ENCODE measurements at places on chromosomes 7 and 10. TPM values are rescaled to one million over a fixed set of nuclear protein-coding genes. Genes with fewer than 3 reads are reported as not detected.
A peak's percentile ranks its signal among the peaks of the same experiment; 100 is the strongest.

DNA sequence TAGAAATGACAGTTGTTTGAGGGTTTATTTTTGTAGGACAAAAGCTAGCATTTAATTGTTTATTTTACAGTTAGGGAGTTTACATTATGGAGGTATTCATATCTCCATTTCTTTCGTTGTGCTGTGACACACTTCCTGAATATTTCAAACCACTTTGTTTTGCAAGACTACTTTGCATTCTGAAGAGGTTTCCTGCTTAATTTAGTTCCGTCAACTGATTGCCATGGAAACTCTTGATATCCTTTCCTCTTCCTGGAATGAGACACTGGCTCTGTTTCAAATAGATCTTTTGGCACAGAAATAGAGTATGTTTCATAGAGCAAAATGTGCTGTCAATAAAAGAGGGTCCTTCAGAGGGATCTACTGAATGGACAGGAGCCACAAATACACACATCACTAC lies 159.5 kb upstream of the AGR3 start:
- no peak for DNase-seq

GRCh38 chr10:31318382-31318853 lies 598 bp upstream of the ZEB1 start:
- DNase-seq: peak; percentile 24

DNA sequence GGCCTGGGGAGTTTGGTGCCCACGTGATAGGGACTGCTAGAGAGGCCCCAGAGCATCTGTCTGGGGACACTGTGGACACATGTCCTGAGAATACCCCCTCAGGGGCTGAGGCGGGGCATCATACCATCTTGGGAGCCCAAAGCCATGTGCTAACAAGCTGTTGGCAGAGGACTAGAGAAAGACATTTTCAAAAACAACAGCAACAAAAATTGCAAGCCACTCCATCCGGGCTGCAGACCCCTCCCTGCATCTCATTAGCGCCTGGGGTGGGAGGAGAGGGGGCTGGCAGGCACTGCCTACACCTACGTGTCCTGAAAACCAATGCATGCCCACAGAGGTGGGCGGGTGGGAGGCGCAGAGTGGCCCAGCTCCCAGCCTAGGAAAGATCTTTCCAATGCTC lies 507.4 kb upstream of the PODXL start:
- no peak for DNase-seq

Gene INSYN2A
- total RNA-seq: 0.09 TPM

DNA sequence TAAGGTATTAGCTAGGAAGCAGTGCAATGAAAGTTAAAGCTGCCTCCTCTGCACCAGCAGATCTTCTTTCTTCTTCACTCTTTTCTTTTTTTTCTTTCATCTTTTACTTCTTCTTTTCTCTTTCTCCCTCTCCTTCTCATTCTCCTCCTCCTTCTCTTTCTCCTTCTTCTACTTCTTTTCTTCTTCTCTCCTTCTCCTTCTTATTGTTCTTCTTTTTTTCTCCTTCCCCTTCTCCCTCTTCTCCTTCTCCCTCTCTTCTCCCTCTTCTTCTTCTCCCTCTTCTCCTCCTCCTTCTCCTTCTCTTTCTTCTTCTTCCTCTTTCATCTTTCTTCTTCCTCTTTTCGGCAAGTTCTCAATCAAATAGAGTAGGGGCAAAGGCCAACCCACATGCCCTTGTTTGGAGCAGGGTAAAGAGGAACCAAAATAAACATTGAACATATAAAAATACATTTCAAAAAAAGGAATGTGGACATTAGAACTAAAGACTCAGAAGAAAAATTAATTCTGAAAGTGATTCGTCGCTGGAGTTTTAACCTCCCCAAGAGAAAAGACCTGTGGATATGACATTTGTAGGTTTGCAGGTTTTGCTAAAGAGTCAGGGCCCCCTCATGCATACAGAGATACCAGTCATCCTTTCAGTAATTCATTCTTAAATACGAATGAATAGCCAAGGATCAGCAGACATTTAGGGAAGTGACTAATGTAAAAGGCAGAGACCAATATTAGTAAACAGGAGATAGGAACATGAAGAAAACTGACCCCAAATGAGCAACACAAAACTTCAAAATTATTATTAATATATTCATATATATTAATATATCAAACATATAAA lies 93.0 kb upstream of the RSU1 start:
- no peak for DNase-seq

Gene RSPH10B
- total RNA-seq: 0.54 TPM

DNA sequence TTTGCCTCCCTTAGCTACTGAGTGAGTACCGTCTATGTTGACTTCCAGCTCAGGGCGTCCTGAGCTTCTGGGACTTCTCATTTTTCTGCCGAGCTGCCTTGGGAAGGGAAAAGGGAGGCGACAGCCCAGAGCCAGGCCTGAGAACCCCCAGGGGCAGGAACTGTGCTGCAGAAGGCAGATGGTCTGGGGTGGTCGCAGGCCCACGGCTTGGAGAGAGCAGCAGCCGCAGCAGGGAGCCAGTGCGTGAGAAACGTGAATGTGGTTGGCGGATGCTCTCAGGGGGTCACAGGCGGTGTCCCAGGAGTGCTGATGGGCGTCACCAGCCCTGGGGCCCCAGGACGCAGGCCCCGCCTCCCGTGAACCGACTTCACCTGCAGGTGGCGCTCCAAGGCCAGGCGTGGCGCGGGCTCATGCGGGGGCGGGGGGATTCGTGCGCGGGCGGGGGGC lies 9.2 kb upstream of the PWWP2B start:
- DNase-seq: peak; percentile 75

Gene CYP2C19
- total RNA-seq: not detected

GRCh38 chr10:50416881-50417280 lies 165.6 kb upstream of the ASAH2 start:
- no peak for DNase-seq

GRCh38 chr7:36276428-36277248 lies 113.0 kb upstream of the ANLN start:
- no peak for DNase-seq

GRCh38 chr10:5670662-5671375 lies 4.4 kb upstream of the ASB13 start:
- DNase-seq: no peak

DNA sequence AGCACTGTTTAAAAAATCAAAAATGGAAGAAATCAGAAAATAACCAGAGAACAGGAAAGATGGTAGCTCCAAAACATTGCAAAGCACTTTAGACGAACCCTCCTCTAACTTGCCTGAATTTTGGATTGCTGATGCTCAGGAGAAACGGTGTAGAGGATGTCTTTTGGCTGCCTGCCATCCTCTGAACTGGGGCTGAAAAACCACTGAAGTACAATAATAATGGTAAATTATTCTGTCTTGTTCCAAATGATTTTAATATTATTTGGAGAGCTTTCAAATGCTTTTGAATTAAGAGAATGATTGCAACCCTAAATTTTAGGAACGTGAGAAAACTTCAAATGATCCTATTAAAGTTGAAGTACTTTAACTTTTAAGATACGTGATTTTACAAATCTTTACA lies 167.3 kb upstream of the SLC13A1 start:
- DNase-seq: no peak

- DNase-seq: no peak
Measured at GRCh38 chr7:96400001-96400400, 78.1 kb upstream of the SLC25A13 start.

DNA sequence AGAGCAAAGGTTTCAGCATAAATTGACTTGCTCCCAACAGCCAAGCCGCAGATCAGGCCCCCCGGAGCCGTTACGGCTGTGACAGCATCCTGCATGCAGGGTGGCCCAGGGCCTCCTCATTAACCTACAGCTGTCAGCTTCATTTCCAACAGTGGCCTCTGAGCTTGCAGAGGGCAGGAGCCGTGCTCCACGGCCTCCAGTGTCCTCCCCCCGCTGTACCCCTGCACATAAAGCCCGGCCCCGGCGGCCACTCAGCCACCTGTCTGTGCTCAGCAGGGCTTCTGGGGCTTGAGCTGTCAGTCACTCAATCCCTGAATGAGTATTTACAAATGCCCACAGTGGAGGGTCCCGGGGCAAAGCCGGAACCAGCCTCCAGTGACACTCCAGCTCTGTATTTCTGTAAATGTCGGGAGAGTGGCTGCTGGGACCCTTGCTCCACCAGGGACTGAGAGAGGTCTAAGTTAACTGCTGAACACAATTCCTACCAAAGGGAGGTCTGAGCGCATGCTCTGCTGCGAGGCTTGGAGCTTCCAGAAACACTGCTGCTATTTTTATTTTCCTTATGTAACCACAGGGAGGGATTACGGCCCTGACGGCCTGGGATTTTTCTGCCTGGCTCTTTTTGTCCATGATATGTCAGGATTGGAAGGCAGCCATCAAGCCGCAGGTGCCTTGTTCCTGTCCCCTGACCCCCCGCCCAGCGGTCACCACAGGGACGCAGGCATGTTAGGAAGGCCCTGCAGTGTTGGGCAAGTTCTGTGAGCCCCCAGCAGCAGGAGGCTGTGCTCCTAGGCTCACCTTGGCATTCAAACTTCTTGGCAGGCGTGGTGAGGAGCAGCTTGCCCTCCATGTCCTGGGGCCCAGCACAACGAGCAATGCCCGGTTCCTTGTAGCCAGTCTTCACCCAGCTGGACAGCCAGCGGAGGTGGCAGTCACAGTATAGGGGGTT lies 165.0 kb downstream of the SLIT1 start:
- no peak for DNase-seq

DNA sequence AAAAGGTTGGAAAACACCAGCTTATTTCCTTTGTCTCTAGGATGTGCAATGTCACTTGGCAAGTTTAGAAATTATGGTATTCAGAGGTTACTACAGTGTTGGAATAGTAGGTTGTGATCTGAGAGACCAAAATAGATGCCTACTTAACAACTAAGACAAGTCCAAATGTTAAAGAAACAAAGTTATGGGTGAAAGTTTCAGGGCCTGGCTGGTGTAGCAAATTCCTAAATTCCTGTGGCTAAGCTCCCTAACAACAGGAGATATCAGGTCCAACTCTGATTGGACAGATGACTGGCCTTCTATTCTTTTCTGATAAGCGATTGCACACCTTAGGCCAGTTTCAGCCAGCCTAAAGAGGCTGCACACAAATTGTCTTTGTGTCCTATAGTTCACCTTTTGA lies 873.5 kb downstream of the REEP3 start:
- DNase-seq: no peak

GRCh38 chr7:139072796-139073195 lies 36.7 kb downstream of the ZC3HAV1 start:
- no peak for DNase-seq

DNA sequence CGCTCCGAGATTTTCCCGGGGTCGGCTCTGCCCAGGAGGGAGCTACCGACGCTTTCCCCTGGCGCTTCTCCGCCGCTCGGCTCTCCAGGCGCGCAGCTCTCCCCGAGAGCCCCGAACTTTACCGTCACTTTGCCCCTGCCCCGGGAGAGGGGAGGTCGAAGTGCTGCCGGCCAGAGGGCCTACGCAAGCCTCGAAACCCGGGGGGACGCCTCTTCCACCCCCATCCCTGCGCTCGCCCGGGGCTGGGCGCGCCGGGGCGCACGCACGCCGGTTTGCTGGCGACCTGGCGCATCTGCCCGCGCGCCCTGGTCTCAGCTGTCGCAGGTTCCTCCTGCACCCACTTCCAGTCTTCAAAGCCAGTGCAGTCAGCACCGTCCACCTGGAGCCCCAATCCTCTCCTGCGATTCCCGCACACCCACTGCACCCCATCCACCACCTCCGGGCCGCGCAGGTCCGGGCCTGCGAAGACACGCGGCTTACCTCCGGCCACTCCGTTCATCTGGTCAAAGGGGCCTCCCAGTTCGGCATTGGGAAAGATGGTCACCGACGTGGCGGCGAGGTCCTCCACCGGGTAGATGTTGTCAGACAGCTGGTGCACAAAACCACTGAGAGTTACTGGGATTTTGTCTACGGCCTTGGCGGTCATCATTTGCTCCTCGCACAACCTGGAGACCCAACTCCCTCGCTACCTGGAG lies 638 bp downstream of the EGR2 start:
- no peak for DNase-seq

- DNase-seq: no peak
Measured at GRCh38 chr10:26799342-26799741, 61.4 kb downstream of the ABI1 start.

DNA sequence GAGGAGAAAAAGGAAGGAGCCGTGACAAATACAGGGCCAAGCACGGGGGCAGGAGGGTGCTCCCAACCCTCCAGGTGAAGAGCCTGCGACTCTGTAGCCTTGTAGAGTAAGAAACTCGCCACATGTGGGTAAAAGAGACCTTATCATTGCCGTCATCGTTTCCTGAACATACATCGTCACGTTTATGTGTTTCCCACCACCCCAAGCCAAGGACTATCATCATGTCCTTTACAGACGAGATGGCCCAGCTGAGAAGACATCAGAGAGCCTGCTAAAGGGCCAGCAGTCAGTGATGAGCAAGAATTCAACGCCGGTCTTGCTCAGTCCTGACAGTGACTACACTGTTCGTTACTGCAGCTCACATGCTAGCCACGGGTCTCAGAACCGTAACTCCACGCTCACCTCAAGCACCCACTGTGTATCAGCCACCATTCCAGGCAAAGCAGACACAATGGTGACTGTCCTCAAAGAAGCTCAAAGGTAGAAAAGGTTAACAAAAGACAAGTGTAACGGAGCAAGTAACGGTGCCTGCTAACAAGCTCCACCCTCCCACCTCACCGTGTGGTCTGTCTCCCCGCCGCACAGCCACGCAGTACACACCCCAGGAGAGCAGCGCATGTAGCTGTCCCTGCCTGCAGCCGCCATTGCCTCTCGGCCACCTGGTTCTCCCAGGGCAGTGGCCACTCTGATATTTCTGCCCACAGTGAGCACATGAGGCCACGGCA lies 147.8 kb downstream of the MAD1L1 start:
- DNase-seq: no peak

Gene OPALIN
- total RNA-seq: not detected

GRCh38 chr7:70764701-70765208 lies 367.2 kb upstream of the GALNT17 start:
- no peak for DNase-seq

Gene PRPS1L1
- total RNA-seq: not detected

Gene SEMA4G
- total RNA-seq: 22.2 TPM

DNA sequence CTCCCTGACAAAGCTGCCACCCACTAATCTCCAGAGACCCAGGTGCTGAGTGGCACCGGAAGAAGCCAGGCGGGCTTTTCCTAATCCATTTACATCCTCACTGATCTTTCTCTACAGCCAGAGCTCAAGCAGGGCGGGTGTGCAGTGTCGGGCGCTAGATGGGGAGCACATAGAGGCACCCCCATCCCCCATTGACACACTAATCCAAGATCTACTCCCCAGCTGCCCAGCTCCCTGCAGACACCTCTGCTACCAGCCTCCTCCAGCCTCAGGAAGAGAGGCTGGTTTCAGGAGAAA lies 22.2 kb downstream of the FRMPD2 start:
- DNase-seq: no peak

Gene STMP1
- 47.7 TPM for total RNA-seq

- DNase-seq: no peak
Measured at GRCh38 chr7:4612939-4613841, 68.9 kb upstream of the FOXK1 start.

- DNase-seq: no peak
Measured at GRCh38 chr10:389261-389790, 254.1 kb downstream of the ZMYND11 start.

Measured in mesothelial cell of epicardium (in vitro differentiated cells).